Glomerular endothelial cell (primary cell): ENCODE measurements at places on chromosomes 7 and 10.

- no peak for DNase-seq
Observed at GRCh38 chr7:20661884-20662283, 46.4 kb downstream of the ABCB5 start.

GRCh38 chr7:22481726-22482125 lies 18.3 kb downstream of the STEAP1B start:
- DNase-seq: peak; percentile 86

GRCh38 chr10:62687230-62687748 lies 117.2 kb upstream of the ADO start:
- no peak for DNase-seq

- DNase-seq: no peak
Observed at GRCh38 chr7:151873402-151873965, 3.4 kb downstream of the PRKAG2 start.

DNA sequence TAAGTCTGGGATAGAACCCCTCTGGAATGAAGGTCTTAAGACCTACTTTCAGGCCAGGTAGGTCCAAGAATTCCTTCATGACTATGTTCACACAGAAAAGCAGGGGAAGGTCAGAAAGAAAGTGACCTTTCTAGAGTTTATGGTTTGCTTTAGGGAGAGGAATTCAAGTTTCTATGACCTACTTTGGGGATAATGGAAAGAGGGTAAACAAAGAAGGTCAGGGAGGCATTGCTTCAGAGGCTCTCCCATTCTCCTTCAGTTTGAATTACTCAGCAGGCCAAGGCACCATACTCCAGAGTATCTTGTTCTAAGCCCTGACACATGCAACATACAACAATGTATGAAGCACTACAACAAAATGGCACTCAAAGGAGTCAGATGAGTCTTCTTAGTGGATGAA lies 11.5 kb upstream of the MACC1 start:
- no peak for DNase-seq

- DNase-seq: no peak
Observed at GRCh38 chr10:97590082-97590747, 694 bp downstream of the C10orf62 start.

GRCh38 chr7:111363099-111363498 lies 199.2 kb downstream of the IMMP2L start:
- DNase-seq: no peak

DNA sequence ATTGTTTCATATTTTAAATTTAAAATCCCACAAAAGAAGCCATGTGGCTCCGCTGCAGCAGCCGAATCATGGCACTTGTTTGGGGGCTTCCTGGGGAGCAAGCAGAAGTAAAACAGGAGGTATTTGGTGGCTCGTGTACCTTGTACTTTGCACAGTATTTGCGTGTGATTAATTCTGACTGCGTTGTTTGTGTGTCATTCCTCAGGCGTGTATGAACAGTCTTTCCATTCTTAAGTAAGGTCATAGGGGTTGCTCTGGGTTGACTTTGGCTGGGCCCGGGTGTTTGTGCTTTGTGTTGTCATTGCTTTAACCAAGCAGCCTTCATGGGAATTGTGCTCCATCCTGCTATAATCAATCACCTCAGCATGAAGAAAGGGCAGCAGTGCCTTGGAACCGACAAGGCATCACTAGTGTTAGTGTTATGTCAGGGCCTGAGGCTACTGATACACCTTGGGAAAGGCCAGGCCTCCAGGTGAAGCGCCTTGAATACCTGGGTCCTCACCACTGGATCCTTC lies 182.4 kb downstream of the ARHGAP21 start:
- no peak for DNase-seq
